ENCODE measurements at places on chromosomes 3 and 15.

GRCh38 chr15:89958107-89958805 is 42.9 kb upstream of the ZNF710 start:
- DNase-seq, result no peak

DNA sequence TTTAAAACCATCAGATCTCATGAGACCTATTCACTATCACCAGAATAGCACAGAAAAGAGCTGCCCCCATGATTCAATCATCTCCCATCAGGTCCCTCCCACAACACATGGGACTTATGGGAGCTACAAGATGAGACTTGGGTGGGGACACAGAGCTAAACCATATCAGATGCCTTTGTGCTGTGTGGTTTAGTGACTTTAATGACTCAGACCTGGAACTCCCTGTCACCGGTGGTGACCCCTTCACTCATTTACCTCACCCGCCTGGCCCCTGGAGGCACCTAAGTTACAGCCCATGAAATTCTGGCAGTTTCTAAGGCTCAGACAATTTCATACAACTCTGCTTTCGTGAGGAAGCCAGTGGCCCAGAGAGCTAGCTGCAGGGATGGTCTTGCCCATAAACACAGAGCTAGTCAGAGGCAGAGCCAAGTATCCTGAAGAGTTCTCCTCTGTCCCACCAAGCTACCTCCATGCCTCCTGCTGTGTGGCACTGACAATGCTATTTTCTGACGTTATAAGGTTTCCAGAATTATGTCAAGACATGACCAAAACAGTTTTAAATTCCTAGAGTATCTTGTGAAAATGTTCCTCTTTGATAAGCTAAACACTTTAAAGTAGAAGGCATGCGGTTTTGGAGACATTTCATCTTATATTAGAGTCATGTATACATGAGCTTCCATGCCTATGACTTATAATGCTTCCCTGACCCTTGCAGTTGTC is 231.1 kb upstream of the IL12A start:
- no peak for DNase-seq

- no peak for DNase-seq
Measured at GRCh38 chr3:58084166-58084565, 75.9 kb downstream of the FLNB start.

GRCh38 chr15:26879706-26880105 is 12.8 kb downstream of the GABRA5 start:
- no peak for DNase-seq

DNA sequence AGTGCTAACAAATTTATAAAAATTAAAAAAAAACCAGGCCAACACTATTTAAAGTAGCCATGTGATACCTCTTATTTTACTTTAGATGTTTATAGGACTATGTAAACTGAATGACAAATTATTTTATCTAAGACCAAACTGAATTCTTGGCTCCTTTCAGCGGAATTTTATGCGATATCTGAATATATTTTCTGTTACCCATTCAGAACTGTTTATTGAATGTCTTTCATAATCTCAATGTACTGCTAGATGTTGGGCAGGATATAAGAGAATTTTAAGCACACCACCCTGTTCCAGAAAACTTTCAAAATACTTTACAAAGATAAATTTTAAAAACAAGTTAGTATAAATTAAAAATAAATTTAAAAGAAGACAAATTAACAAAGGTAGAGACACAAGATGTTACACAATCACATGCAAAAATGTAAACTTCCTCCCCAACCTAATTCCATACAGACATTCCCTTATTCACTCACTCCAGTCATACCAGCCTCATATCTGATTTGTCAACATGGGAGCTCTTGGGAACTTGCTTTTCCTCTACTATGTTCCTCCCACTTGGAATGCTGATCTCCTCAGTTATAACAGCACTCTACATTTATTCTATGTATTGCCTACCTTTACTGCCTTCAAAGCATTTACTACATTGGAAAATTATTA is 154.6 kb upstream of the MBNL1 start:
- DNase-seq, result no peak

- no peak for DNase-seq
Measured at GRCh38 chr3:61847784-61848462, 286.6 kb downstream of the PTPRG start.

- DNase-seq, result no peak
Measured at GRCh38 chr15:83837945-83838571, 184.1 kb downstream of the ADAMTSL3 start.

- peak; percentile 62 for DNase-seq
Measured at GRCh38 chr3:48478626-48479555, 25.1 kb downstream of the SHISA5 start.

- no peak for DNase-seq
Measured at GRCh38 chr3:181718987-181719911, 7.5 kb downstream of the SOX2 start.

DNA sequence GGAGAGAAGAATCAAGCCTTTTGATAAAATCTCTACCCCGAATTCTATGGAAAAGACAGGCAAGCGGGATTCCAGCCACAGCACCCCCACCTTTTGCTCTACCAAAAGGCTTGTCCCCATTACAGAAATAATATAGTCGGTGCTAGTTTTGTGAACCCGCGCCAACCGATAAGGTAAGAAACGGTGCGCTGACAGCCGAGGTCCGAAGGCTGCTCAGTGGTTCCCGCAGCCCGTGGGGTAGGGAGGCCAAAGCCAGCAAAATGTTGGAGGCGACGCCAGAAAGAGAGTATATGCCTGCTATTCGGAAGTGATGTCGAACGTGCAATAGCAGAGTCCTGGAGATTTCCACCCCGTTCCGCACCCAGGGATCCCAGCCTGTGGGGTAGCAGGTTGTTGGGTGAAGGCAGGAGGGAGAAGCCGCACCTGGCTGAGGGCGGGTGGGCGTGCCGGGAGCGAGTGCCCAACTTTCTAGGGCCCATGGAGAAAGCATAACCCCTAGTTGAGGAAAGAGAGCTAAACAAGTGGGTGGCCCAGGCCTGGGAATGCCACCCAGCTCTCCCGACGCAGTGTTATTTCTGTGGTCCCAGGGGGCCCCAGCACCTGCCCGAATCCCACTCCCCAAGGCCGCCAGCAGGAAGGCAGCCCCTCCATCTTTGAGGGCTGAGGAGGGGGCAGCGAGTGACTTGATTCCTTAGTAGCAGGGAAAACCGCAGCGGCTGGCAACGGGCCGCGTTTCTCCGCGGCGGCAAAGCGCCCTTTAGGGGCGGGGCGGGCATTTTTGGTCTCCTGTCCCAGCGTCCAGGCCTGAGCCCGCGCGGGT is 7.9 kb upstream of the SOX2 start:
- no peak for DNase-seq

- DNase-seq, result no peak
Measured at GRCh38 chr3:53970661-53971060, 79.0 kb upstream of the SELENOK start.

- no peak for DNase-seq
Measured at GRCh38 chr3:106514431-106514830, 645.6 kb upstream of the CBLB start.

DNA sequence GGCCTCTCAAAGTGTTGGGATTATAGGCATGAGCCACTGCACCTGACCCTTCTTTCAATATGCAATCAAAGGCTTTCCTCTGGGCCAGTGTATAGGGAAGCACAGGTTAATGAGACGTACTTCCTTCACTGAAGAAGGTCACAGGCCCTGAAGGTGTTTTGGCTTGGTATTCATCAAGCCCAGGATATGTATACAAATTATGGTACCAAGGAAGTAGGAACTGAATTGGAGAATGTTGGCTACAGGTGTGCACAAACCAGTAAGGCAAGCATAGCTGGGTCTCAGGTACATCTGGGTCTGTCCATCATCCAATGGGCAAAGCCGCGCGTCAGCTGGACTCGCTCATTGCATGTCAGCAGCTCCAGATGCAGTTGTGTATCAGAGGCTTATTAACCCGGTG is 237.9 kb downstream of the ADAMTS17 start:
- DNase-seq, result no peak

DNA sequence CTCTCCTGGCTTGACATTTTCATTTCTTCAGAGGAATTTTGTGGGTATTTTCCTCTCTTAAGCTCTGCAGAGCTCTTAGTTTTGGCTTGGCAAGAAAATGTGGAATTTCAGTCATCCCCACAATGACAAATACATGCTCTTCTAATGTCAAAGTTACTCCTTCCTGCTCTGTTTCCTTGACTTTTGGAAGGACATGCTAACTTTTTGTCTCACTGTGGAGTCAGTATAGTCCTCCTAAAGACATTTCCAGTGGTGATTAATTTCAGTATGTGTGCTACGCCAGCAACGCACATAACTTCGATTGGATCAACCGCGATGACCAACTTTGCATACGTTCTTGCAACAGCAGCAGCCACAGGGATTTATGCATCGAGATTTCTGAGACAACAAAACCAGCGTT is 13.3 kb downstream of the EBLN2 start:
- DNase-seq, result no peak

DNA sequence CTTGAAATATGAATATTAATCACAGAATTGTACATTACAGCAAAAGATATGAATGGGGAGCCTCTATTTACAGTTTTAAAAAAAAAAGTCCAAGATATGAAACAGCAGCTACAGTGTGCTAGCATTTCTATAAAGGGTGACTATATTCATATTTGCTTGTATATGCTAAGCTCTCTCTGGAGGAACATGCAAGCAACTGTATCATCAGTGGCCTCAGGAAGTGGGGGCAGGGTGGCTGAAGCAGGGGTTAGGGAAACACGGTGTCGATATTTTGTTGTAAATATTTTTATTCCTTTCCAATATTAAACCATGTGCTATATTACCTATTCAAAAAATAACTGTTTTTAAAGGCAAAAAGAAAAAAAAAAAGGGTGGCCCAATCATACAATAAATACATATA is 2.3 kb downstream of the UACA start:
- DNase-seq, result no peak

DNA sequence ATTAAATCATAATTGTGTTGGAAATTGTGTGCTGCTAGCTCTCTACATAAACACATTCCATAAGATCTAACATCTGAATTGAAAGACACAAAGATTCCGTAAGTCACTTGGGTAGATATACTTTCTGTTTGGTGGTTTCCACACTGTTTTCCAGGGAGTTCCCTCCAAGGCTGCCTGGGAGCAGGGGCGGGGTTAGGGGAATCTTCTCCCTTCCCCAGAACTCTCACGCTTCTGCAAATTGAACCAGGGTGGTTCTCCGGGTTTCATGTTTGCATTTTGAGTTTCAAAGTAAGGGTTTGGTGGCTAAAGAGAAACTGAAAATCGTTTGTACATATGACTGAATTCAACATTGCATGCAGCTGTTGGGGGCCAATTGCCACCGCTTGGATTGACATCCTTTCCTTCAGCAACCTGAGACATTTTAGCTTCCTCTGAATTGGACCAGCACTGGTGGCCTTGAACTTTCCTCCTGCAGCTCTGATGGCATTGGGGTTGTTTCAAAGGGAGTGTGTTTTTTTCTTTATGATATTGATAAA is 192.7 kb upstream of the FEZF2 start:
- DNase-seq, result no peak

GRCh38 chr3:149424918-149425317 is 47.5 kb upstream of the TM4SF1 start:
- no peak for DNase-seq

- no peak for DNase-seq
Measured at GRCh38 chr15:70379938-70380883, 282.5 kb upstream of the TLE3 start.

GRCh38 chr3:7669641-7670040 is 808.7 kb downstream of the GRM7 start:
- no peak for DNase-seq

- DNase-seq, result no peak
Measured at GRCh38 chr3:117526470-117527079, 817.0 kb downstream of the TUSC7 start.

DNA sequence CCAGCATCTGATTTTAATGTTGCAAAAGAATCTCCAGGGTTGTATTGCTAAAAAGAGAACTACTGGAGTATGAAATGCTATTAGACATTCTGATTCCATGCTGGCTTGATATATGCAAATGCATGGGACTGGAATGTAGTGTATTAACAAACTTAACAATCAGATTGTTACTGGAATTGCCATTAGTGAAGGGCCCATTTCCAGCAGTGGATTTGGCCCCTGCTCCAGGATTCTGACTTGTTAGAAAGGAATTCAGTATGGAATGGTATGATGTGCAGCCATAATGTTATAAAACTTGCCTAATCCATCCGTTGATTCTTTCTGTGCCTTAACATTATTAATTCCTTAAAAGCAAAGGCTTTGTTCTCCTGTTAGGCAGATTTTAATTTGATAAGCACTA is 7.9 kb downstream of the ARRDC4 start:
- no peak for DNase-seq

DNA sequence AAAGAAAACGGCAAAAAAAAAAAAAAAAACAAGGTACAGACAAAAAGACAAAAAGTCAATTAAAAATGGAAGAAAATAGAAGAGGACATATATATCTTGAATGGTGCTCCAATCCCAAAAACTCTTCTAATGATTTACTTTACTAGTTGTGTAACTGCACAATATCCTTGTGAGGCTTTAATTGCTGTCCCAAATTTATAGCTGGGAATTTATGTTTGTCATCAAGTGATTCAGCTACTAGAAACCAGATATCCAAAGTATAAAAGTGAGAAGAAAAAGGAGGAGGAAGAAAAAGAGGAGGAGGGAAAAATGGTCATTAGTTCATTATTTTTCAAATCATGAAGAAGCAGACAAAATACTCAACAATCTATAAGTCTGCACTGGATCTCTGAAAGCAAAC is 150.8 kb upstream of the ARPP21 start:
- DNase-seq, result no peak

GRCh38 chr3:114480442-114480841 is 186.6 kb downstream of the TIGIT start:
- no peak for DNase-seq

DNA sequence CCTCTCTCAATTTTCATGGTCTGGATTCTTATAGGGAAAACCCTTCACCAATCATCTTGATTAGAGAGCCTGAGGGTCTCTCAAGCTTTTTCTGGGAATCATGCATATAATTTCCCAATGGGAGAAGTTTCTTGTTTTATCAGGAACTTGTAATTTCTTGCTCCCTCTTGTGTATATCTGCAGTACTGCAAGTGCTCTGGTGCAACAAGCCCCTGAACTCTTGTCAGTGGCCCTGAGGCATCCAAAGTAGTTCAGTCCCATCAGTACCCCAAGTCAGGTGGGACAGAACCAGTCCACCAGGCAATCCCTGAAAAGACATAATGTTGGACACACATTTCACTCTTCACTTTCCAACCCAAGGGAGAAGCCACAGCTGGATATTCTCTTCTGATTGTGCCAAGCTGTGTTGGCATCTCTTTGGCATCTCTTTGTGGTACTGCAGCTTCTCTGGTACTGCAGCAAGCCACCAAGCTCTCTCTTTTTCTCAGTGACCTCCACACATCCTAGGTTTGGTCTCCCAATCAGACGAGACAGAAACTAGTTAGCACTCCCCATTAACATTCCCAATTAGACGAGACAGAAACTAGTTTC is 214.5 kb downstream of the ZIC4 start:
- DNase-seq, result no peak

- no peak for DNase-seq
Measured at GRCh38 chr15:69853544-69853951, 244.2 kb downstream of the TLE3 start.

- no peak for DNase-seq
Measured at GRCh38 chr3:158486200-158486599, 84.8 kb upstream of the MLF1 start.
